Activated CD4-positive, alpha-beta T cell treated with anti-CD3 and anti-CD28 coated beads, Interleukin-2, amount 50 U/mL, for 24 hours (primary cell): ENCODE measurements at places on chromosomes 16 and 17.

DNA sequence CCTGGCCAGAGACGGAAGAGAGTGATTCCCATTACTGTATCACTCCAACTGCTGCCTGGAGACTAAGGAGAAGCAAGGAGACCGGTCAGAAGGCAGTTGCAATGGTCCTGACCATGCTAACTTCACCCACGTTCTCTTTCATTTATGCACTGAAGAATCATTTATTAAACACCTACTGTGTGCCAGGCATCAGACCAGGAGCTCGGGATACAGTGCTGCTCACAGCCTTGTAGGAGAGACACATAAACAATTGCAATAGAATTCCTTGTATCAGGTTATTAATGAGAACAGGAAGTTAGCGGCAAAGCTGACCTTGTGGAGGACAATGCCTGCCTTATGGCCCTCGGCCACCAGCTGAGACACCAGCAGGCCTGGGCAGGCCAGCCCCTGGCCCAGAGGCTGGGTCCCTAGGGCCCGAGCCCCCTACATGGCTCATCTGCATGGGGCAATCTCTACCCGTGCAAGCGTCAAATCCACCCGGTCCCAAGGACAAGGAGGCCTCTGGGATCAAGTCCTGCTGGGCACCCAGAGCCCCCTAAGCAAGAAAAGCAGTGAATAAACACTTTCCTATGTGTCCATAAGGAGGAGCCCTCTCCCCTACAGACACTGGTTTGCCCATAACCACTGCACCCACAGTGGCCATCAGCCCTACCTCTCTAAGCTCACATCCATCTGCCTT, 8.6 kb upstream of the ENPP7 start:
- DNase-seq, result no peak

DNA sequence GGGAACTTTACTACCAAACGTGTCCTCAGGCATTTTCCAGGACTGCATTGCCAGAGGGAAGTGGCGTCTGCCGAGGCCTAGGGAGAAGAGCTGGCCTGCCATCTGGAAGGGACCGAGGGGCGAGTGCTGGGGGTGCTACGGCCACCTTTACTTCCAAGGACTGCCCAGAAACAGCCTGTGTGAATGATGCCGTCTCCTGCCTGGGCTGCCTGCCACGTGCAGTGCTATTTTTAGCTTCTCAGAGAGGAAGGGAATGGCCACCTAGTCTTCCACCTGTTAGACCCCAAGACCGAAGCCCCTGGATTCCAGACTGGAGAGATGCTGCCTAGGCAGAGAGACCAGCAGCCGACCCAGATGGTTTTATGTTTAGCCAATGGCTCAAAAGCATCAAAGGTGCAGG, 57.2 kb downstream of the VAC14 start:
- no peak for DNase-seq

- no peak for DNase-seq
These were observed 185.8 kb downstream of the HS3ST3A1 start for GRCh38 chr17:13415871-13416416.

GRCh38 chr17:76805319-76805718, 62.9 kb upstream of the MGAT5B start:
- no peak for DNase-seq

DNA sequence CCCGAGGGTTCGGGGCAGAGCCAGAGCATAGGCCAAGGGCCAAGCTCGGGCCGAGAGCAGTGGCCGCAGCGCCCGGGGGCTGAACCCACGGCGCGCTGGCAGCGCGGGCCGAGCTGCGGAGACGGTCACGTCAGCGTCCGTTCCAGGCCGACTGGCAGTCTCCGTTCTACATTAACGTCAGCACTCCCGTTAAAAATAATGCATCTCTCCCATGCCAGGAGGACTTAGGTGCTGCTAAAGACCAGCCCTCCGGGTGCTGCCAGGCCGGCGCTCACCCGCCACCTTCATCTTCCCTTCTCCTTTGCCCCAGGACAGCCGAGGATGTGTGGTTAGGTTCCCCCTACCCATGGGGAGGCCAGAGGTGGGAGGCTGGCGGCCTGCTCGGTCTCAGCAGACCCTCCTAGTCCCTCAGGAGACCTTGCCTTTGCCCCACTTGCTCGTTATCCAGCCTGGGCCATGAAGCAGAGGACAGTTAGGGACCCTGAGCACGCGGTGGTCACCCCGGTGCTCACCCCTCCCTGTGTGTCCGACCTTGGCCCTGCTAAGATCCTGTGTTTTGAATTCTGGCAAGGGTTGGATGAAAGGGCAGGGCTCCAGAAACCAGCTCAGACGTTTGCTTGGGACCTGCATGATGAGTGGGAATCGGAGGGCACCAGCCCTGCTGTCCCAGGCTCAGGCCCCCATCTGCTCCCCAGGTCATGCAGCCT, 572 bp downstream of the MPG start:
- no peak for DNase-seq

DNA sequence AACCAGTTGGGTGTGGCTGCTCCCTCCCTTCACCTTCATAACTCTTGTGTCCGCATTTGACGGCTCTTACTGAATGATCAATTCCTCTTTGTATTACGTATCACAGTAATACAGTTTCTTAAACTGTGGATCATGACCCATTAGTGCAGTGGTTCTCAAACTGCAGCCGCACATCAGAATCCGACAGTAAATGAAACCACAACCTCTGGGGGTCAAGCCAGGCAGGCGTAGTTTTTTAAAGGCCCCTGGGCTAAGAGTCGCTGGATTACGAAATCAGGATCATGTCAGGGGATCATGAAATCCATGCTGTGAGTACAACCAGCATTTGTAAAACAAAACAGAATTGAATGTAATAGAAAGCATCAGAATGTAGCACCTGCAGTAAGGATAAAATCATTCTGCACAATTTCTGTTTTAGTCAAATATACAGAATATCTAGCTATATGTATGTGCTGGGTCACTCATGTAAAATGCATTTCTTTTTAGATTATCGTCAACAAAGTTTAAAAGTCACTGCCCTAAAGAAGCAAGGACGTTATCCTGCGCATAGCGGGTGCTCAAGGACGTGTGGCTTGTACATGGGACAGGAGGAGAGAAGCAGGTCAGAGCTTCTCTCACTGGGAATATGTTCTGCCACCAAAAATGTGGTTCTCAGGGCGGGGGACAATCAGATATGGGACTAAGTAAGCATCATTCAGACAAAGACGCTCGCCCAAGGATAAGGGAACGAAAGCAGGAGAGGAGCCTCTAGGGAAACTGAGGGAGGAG, 113.1 kb downstream of the ZFHX3 start:
- no peak for DNase-seq

- DNase-seq, result no peak
These were observed 4.2 kb upstream of the SNAI3 start for GRCh38 chr16:88690341-88691128.

- no peak for DNase-seq
These were observed 22.6 kb downstream of the AKTIP start for GRCh38 chr16:53480394-53480793.

DNA sequence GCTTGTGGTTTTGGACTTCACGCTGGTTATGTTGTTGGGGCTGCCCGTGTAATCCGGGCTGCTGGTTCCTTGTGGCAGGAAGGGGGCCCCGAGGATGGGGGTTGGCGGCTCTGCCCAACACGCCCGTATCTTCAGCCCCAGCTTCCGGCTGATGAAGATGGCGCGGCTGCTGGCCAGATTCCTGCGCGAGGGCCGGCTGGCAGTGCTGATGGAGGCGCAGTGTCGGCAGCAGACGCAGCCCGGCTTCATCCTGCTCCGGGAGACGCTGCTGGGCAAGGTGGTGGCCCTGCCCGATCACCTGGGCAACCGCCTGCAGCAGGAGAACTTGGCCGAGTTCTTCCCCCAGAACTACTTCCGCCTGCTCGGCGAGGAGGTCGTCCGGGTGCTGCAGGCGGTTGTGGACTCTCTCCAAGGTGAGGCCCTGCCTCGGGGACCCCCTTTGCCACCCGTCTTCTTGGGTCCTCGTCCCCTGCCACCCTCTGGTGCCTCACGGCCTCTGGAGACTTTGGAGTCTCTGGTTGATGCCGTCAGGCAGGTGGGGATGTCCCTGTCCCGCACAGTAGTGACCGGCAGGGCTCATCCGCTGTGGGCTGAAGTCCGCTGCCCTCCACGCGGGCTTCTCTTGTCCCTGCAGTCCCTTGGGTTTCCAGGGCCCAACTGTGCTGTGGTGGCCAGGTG, 2.2 kb downstream of the TELO2 start:
- DNase-seq, result no peak

DNA sequence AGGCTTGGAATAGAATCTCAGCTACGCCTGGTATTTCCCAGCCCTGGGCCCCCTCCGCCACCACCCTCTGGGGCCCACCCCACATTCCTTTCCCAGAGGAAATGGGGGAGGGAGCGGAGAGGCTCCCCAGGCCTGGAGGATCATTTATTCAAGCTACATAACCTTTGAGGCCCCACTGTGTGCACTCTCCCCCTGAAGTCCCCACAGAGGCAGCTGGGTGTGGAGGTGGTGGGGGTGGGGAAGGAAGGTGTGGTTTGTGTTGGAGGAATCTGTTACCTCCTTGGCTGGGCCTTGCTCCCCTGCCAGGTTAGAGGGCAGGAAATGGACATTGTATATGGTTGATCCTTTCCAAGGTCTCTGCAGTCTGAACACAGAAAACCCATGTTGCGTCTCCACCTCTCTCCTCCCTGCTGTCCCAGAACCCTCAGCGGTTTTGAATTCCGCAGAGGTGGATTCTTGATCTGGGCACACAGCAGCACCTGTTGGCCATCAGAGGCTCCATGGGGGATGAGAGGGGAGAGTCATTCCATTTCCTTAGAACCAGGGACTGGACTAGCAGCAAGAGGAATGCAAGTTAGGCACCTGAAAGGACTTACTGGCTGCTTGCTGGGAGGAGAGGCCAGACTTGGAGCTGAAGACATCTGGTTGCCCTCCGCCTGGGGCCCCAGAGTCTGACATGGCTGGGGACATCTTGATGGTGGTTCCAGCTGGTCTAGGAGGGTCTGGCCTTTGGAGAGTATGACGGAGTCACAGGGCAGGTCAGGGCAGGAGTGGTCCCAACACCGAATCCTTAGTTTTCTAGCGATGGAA, 23.0 kb downstream of the ARHGAP23 start:
- DNase-seq, result no peak

DNA sequence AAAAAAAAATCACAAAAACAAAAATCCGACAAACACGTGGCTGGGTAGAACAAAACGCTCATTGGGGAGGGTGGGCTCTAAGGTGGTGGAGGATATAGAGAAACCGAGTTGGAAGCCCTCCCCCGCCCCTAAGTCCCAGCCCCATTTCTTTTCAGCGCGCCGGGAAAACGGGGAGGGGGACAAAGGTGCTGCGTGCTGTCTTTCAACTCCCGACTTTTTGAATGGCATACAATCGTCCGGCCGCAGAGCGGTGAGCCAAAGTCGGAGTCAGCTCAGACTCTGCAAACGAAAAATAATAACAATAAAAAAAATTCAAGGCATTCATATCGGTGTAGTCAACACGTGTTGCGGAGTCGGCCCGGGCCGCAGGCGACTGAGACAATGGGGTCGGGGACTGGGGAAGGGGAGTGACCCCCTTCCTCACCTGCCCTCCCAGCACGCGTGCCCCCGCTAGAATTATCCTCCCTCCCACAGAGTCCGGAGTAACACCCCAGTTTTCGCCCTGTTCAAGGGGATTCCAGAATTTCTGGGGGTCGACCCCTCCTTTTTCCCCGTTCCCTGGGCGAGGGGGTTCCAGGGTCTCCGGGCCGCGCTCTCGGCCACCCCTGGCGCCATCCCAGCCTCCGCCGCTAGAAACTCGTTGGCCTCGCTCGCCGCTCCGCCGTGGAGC, 1.7 kb upstream of the IGF2BP1 start:
- no peak for DNase-seq

- no peak for DNase-seq
These were observed 49.8 kb downstream of the MPRIP start for GRCh38 chr17:17091856-17092756.

GRCh38 chr16:48537909-48538745, 71.9 kb downstream of the N4BP1 start:
- DNase-seq, result no peak

GRCh38 chr17:2905696-2906501, 109.7 kb downstream of the RAP1GAP2 start:
- no peak for DNase-seq

GRCh38 chr16:22736791-22737190, 77.2 kb upstream of the HS3ST2 start:
- no peak for DNase-seq

DNA sequence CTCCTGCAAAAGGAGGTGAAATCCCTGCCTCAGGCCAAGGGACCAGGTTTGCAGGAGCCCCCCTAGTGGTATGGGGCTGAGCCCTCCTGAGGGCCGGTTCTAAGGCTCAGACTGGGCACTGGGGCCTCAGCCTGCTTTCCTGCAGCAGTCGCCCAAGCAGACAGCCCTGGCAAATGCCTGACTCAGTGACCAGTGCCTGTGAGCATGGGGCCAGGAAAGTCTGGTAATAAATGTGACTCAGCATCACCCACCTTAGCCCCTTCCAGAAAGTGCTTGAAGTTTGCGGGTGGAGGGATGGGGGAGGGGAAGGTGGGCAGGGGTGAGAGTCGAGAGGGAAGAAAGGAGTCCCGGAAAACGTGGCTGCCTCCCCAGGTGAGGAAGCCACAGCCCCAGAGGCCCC, 2.1 kb downstream of the MC1R start:
- DNase-seq, result no peak

GRCh38 chr17:9522074-9522473, 53.5 kb downstream of the STX8 start:
- peak; percentile 9 for DNase-seq

- no peak for DNase-seq
These were observed 47.0 kb downstream of the TNFRSF13B start for GRCh38 chr17:16924696-16925440.

- no peak for DNase-seq
These were observed 1.0 kb downstream of the PRRT2 start for GRCh38 chr16:29812754-29813643.

DNA sequence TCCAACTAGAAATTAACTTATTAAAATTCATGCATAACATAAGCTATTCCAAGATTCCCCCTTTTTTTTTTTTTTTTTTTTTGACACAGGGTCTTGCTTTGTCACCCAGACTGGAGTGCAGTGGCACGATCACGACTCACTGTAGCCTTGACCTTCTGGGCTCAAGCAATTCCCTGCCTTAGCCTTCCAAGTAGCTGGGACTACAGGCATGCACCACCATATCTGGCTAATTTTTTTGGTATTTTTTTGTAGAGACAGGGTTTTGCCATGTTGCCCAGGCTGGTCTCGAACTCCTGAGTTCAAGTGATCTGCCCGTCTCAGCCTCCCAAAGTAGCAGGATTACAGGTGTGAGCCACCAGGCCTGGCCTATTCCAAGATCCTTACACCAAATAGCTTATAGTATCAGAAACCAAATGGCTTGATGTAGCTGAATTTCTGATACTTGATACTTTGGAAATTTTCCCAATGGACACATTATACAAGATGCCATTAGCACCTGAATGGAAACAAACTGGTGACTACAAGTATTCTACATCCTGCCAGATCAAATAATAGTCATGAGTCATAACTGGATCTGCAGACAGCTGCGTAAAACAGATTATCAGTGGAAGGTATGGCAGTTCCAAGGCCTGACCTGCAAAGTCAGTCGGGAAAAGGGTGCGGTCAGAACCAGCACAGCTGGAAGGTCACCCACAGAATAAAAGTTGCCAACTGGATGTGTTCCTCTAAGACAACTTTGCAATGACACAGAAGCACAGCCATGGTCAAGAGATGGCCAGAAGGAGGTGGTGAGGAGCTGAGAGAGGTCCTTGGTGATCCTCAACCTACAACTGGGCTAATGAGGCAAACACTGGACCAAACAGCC, 14.5 kb downstream of the TUBG1 start:
- no peak for DNase-seq

GRCh38 chr17:82599674-82600661, 48.3 kb downstream of the WDR45B start:
- no peak for DNase-seq

GRCh38 chr17:71224824-71225575, 895.8 kb upstream of the SOX9 start:
- no peak for DNase-seq
